Left lung (tissue), 14 donors: ENCODE measurements at places on chromosomes 16 and 17. TPM values are rescaled to one million over a fixed set of nuclear protein-coding genes. Genes with fewer than 3 reads are reported as not detected.

- DNase-seq = no peak
Observed at GRCh38 chr16:8721336-8722024, 47.1 kb downstream of the ABAT start.

Gene CCL18
- not detected for polyA plus RNA-seq

Gene SECTM1
- 1.9 TPM for polyA plus RNA-seq

Gene MBTPS1
- 107 TPM for polyA plus RNA-seq

DNA sequence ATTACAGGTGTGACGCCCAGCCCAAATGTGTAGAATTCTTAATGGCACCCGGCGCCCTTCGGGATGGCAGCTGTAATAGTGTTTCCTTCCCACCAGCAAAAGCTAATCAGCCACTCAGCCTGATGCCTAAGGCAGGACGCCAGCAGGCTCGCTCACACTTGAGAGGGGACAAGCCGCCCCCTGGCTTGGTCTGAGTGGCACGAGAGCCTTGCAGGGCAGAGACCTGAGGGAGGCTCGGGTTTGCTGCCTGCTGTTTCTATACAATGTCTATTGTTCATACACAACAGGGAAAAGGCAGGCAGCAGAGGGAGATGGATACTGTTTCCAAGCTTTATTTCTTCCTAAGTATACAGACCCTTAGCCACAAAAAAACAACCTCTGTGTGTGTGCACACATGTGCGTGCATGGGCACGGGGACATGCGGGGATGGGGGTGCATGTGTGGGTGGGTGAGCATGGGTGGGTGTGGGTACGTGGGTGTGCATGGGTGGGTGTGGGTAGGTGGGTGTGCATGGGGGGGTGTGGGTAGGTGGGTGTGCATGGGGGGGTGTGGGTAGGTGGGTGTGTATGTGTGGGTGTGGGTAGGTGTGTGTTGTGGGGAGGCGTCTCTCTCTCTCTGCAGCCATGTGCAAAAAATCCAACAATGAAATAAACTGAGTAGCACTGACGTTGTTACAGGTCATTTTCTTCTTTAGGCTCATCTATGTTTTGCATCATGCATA is 10.0 kb downstream of the SLC38A8 start:
- peak; percentile 16 for DNase-seq

DNA sequence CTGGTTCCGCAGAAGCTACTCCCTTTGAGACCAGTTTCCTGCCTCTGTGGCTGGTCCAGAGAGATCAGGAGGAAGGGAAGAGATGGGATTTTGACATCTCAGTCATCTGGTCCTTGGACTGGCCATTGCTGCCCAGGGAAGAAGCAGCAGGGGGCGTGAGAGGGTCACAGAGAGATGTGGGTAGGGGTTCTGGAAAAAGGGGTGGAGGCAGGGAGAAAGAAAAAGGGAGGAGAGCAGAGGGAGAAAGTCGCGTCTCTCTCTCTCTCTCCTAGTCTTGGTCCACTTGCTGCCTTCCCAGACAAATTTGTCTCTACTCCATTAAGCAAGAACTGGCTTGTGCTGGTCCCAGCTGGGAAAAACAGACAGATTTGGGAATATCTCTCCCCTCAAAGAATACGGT is 4.4 kb downstream of the SHBG start:
- DNase-seq = peak; percentile 60

GRCh38 chr16:87845213-87845612 is 24.1 kb downstream of the SLC7A5 start:
- DNase-seq = no peak

GRCh38 chr16:54324716-54325115 is 38.1 kb upstream of the IRX3 start:
- DNase-seq = no peak

Gene SPNS3
- 1.0 TPM for polyA plus RNA-seq

Gene MGAT5B
- 1.4 TPM for polyA plus RNA-seq

- no peak for DNase-seq
Observed at GRCh38 chr16:72201387-72201786, 29.4 kb upstream of the PMFBP1 start.

DNA sequence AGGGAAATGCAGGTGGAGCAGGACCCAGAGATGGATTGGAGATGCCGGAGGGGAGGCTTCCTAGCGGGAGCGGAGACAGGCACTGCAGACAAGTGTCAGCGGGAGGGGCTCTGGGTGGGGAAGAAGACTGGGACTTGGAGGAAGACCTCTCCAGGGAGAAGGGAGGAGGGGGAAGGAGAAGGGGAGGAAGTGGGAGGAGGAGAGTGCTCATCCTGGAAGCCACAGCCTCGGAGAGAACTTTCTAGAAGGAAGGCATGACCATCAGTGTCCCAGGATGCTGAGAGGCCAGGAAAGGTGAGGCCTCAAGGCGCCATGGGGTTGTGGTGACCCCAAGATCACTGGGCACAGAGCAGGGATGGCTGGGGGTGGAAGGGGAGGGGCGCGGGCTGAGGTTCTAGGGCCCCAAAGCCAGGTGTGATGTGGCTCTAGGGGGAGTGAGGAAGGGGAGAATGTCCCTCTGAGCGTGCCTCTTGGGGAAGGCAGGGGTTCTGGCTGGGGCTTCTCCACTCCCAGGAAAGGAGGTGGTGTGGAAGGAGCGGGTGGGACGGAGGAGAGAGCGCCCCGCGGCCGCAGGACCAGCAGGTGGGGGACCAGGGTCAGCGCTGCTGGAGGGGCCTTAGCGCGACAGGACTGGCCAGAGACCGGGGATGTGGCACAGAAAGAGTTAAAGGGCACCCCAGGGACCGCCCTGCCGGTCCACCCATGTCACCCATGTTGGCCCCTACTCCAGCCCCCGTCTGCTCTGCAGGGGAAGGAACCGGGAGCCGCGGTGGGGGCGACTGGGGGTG is 900 bp upstream of the GCGR start:
- no peak for DNase-seq

Gene LRRC75A
- polyA plus RNA-seq = 6.4 TPM

Gene TP53TG3
- not detected for polyA plus RNA-seq

- no peak for DNase-seq
Observed at GRCh38 chr17:4994081-4994595, 3.2 kb downstream of the INCA1 start.

- no peak for DNase-seq
Observed at GRCh38 chr16:60304720-60305119, 1570.6 kb upstream of the GOT2 start.

Gene ZPBP2
- not detected for polyA plus RNA-seq

GRCh38 chr16:81608523-81609209 is 164.1 kb downstream of the CMIP start:
- no peak for DNase-seq

Gene NPIPA2
- not detected for polyA plus RNA-seq

- DNase-seq = no peak
Observed at GRCh38 chr17:61556224-61557188, 34.5 kb downstream of the NACA2 start.

GRCh38 chr16:57485916-57486857 is at the start of gene DOK4:
Gene DOK4 (minus strand): TSS chr16:57486493. CDS start chr16:57479507, 6,986 bp downstream.
- DNase-seq = peak; percentile 60

DNA sequence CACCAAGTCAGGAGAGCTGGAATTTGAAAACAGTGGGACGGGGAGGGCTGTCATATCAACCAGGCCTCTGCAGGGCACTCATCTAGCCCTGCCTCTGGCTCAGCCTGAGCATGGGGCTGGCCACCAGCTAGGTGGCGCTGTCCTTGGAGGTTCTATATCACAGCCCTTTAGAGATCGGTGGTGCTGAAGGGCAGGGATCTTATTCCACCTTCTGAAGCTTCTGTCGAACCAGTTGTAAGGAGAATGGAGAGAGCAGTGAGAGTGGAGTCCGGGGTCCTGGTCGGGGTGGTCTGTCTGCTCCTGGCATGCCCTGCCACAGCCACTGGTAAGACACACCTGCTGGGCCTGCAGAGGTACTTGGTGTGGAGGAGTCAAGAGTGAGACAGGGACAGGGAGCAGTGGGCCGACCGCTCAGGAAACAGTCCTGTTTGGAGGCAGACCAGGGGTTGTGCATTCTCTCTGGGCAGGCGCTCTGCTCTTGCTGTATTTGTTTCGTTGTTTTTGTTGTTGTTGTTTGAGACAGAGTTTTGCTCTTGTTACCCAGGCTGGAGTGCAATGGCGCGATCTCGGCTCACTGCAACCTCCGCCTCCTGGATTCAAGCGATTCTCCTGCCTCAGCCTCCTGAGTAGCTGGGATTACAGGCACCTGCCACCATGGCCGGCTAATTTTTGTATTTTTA is at the start of gene CES3:
CES3 (plus strand) TSS at position 202 of the 680 bp plus-strand sequence; CDS start at position 244, 42 bp downstream.
- DNase-seq = no peak

DNA sequence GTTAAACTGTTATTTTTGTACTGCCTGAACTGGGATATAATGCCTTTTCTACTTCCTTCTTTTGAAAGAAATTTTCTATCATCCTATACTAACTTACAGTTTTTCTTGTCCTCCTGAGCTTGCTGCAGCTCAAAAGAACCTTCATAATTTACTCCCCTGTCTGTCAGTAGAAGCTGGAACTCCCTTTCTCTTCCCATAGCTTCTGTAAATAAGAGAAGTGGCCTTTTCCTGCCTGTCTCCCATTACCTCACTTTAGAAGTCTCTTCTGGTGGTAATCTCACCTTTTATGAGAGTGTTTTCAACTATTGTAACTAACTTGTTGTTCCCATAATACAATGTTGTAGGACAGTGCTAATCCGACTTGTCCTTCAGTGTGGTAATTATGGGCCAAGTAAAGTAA is 246.7 kb upstream of the TBX2 start:
- DNase-seq = no peak

GRCh38 chr17:19714542-19715411 is 1.6 kb downstream of the SLC47A2 start:
- DNase-seq = peak; percentile 67

- DNase-seq = peak; percentile 43
Observed at GRCh38 chr16:84048270-84048669, 5.7 kb upstream of the SLC38A8 start.

Gene TP53TG3B
- not detected for polyA plus RNA-seq

GRCh38 chr16:47082099-47082865 is 61.5 kb downstream of the NETO2 start:
- no peak for DNase-seq

Gene WDR45B
- 77.0 TPM for polyA plus RNA-seq

Gene ANKRD40CL
- 0.55 TPM for polyA plus RNA-seq

- DNase-seq = no peak
Observed at GRCh38 chr17:66715745-66716156, 119.2 kb upstream of the CACNG5 start.

Gene TP53TG3F
- polyA plus RNA-seq = not detected

GRCh38 chr17:30095507-30096244 is 20.9 kb upstream of the NSRP1 start:
- DNase-seq = no peak

Gene NOS2
- polyA plus RNA-seq = 1.5 TPM

- DNase-seq = no peak
Observed at GRCh38 chr16:85461022-85461813, 151.9 kb upstream of the GSE1 start.

DNA sequence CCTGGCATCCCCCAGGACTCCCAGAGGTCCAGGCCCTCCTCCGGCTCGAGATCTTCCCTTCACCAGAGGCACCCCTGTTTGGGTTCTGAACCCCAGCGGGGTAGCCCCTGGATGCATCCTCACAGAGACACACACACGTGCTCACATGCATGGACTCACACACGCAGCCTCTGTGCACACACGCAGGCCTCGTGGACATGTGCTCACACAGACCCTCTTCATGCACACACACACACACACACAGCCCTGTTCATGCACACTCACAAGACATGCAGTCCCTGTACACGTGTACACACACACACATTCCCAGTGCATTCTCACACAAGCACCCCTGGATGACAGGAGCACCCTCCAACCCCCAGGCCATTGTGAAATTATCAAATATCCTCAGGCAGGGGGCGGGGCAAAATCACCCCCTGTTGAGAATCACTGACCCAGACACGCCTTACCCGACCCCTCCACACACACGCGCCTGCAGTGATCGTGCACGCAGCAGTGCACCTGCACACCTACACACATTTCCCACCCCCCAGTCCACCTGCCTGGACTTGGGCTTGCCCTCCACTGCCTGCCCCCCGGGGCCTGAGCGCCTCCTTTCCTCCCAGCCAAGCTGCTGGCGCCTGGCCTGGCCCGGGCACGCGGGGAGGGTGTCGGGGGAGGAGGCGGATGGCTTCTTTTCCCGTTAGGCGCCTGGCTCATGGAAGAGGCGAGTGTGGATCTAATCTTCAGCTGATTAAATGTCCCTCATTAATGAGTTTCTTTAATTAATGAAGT is 62.6 kb downstream of the ENGASE start:
- no peak for DNase-seq

GRCh38 chr17:31608659-31609254 is 217.3 kb downstream of the RAB11FIP4 start:
- no peak for DNase-seq

Gene SPATA2L
- 2.4 TPM for polyA plus RNA-seq
